ENCODE measurements at places on chromosomes 2 and 18.

DNA sequence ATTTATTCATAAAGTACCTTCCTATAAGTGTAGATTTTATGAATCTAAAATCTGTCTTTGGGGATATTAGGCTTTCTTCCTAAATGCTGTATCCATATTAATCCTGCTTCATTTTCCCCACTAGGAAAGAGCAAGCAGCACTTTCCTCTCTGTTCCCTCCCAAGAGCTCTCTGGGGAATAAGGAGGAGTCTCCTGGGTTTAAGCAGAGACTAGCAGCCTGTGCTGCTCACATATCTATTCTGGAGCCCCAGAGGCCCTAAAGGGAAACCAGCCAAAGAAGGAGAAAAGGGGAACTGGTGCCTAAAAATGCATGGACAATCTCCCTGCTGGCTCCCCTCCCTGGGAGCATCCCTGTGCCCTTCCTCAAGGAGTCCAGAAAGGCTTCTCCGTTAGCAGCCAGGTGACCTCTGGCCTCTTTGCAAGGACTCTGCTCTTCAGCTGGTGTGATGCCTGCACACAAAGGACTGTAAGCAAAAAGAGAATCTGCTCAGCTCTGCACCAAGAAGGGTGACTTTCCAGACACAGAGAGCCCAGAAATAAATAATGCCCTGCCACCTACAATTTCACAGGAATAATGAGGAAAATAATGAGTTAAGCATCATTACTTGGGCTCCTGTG lies 270.6 kb downstream of the SS18 start:
- DNase-seq: no peak

- DNase-seq: no peak
Observed at GRCh38 chr2:171383134-171383533, 50.7 kb downstream of the METTL8 start.

GRCh38 chr2:160993654-160994061 lies 166.6 kb upstream of the TANK start:
- DNase-seq: no peak

DNA sequence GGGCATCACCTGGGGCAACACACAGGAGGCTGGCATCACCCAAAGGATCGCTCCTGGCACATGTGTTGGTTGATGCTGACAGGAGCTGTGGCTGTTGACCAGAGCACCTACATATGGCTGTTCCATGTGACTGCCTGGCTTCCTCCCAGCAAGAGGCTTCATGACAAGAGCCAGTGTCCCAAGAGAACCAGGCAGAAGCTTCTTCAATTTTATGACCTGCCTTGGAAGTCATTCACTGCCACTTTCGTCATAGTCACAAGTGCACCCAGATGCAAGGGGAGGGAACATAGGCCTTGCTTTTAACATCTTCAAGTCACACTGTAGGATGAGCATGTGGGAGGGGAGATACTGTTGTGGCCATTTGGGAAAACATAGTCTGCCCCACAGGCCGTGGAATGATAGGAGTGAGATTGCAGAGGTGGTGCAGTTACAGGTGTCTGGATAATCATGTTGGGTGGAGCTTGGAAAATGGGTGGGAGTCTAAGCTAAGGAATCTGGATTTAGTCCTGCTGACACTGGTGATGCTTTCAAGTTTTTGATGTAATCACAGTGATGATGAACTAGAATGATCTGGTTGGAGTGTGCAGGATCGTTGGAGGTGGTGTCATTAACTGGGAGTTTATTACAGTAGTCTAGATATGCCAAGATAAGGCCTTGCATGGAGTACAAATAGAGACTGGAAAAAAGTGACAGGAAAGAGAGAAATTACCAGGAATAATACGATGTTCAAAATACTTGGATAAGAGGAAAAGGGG lies 107.0 kb downstream of the RAPGEF4 start:
- DNase-seq: no peak

DNA sequence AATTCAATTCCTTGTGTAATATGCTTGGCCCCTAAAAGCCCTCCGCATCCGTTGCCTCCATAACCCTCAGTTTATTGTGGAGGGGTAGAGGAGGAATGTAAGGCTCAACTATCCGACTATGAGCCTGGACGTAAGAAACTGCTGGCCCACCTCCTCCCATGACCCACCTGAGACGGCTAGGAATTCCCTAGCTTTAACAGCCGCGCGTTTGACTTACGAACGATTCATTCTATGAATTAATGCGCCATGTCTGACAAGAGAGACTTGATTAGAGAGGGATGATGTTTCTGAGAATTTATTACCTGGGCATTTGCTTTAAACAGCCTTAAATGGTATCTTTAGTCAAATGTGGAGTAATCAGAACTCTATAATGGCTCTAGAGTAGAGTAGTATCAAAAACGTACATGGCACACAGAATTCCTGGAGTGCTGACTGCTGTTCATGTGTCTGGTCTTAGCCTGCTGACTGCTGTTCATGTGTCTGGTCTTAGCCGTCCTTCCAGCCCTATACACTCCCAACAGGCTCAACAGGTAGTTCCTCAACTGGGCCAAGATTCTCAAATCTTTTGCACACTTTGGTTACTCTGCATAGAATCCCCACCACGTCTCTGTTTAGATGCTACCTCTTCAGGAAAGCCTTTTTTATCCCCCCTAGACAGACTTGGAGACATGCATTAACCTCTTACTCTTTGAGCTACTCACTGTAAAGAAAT lies 899 bp upstream of the GFPT1 start:
- peak; percentile 28 for DNase-seq

DNA sequence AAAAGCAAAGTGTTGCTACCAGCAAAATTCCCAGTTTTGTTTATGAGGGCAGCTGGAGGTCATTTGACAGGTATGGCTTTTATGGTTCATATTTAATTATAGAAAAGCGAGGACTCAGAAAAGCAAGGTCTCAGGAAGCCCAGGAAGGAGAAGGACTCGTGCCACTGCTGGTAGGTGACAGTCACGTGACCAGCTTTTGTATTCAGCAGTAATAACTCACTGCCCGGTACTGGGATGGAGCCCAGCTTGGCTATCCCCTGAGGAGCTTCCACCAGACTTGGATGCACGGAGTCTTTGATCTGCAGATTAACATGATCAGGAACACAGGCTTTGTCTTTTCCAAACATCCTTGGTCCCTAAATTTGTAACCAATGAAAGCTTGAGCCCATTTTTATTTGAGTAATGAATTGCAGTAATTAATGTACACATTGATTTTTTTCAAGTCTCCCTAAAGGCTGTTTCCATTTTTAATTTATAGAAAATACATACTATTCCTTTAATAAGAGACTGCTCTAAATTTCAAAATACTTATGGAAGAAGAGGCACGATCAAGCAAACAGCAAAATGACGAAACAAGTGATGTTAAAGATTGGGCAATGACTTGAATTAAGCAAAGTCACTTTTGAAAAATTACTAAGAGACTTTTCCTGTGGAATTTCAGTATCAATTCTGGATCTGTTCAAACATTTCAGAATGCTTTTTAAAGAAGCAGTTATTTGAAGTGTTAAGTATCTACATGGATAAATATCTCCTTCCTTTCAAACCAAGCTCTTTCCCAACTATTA lies 251.7 kb upstream of the HNRNPA3 start:
- no peak for DNase-seq

DNA sequence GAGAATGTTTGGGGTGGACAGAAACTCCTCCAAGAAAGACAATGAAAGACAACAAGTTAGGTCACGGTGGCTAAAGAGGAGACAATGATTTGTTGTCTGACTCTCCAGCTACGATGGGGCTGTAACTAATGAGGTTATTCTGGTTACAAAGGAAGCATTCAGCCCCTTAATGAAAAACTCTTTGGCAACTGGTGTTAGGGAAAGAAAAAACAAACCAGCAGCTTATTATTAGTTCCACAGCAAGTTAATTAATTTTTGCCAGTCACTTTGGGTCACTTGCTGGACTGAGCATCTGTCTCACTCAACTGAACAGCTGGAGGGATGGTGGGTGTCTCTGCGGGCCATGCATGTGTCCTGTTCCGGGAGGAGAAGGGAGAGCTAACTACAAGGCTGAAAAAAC lies 263.7 kb downstream of the ALK start:
- DNase-seq: peak; percentile 40

GRCh38 chr2:107222466-107222865 lies 336.5 kb upstream of the ST6GAL2 start:
- DNase-seq: no peak

- DNase-seq: no peak
Observed at GRCh38 chr2:14751581-14751980, 119.1 kb downstream of the LRATD1 start.

DNA sequence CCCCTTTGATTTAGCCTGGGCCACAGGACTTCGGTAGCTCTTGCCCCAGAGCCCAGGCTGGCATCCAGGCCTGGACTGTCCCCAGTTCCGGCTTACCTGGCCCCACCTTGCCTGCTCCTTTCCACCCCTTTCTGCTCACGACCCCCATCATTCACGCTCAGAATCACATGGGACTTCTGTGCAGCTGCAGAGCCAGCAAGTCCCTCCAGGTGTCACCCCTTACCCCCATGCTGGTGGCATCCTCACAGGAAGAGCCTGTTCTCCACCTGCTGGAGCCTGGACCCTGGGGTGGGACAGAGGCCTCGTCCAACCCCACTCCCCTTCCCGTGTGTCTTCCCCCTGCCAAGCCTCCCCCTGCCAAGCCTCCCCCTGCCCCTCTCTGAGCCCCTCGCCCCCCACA lies 7.9 kb upstream of the KCNIP3 start:
- no peak for DNase-seq

- no peak for DNase-seq
Observed at GRCh38 chr2:153595939-153596338, 117.4 kb upstream of the RPRM start.

- DNase-seq: no peak
Observed at GRCh38 chr2:47941936-47942335, 35.6 kb upstream of the FBXO11 start.

All from left hindlimb (tissue), 1 donor.